ENCODE measurements at places on chromosomes 1 and 21. TPM values are rescaled to one million over a fixed set of nuclear protein-coding genes. Genes with fewer than 3 reads are reported as not detected.

Gene NDC1
- total RNA-seq: 23.3 TPM

Gene RHEX
- 11.6 TPM for total RNA-seq

- no peak for DNase-seq
Observed at GRCh38 chr1:214335567-214335966, 54.6 kb downstream of the SMYD2 start.

GRCh38 chr1:42961312-42962091 lies 2.8 kb upstream of the SLC2A1 start:
- peak; percentile 69 for DNase-seq
